GM23248 (cell line): ENCODE measurements at places on chromosomes 3 and 15. TPM values are rescaled to one million over a fixed set of nuclear protein-coding genes. Genes with fewer than 3 reads are reported as not detected.

DNA sequence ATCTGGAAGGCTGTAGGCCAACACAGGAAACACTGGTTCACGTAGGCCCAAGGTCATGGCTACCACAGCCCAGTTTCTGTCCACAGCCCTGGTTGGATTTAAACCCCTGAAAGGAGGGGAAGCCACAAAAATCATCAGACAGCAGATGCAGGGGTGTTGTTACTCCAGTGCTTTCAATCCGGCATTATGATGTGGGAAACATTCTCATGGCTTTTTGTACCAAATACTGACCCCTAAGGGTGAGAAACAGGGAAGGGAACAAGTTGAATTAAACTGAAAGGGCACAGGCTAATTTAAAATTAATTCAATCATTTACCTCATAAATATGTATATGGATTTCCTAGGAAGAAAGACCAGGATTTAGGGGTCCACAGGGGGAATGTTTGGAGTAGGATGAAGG, 375.6 kb downstream of the CTNNB1 start:
- H3K36me3 ChIP-seq: no peaks in the 10 kb centered on the region
- DNase-seq: no peak
- H3K4me3 ChIP-seq: no peak overlapping the region
- no peaks in the 10 kb centered on the region for H3K4me1 ChIP-seq

- peaks cover 21% of the 10 kb centered on the region for H3K4me1 ChIP-seq
- peak; percentile 96 for DNase-seq
- peak overlapping the region; percentile 75 for H3K27ac ChIP-seq
Observed at GRCh38 chr15:25690673-25691543, 172.2 kb downstream of the ATP10A start.

GRCh38 chr3:19347671-19348070, 199.4 kb downstream of the KCNH8 start:
- no peaks in the 10 kb centered on the region for H3K36me3 ChIP-seq
- no peaks in the 10 kb centered on the region for H3K4me1 ChIP-seq
- DNase-seq: no peak
- no peak overlapping the region for H3K4me3 ChIP-seq
- H3K27me3 ChIP-seq: no peaks in the 10 kb centered on the region

The ATP13A5 gene
- total RNA-seq: not detected in 2 replicates

- DNase-seq: peak; percentile 59
- no peaks in the 10 kb centered on the region for H3K36me3 ChIP-seq
- peak overlapping the region; percentile 51 for H3K4me3 ChIP-seq
- H3K4me1 ChIP-seq: no peaks in the 10 kb centered on the region
- H3K27me3 ChIP-seq: 0 out of 2 replicates have a peak, but pooled peaks cover 3% of the 10 kb centered on the region
Observed at GRCh38 chr3:94159062-94159828, 96.4 kb downstream of the NSUN3 start.

GRCh38 chr3:139934613-139935015, 371 bp upstream of the CLSTN2 start:
- H3K4me3 ChIP-seq: peak overlapping the region; percentile 59
- DNase-seq: peak; percentile 4
- no peak overlapping the region for H3K27ac ChIP-seq
- no peaks in the 10 kb centered on the region; the same call in 1 of the 2 replicates for H3K4me1 ChIP-seq
- H3K27me3 ChIP-seq: peaks cover 40% of the 10 kb centered on the region

DNA sequence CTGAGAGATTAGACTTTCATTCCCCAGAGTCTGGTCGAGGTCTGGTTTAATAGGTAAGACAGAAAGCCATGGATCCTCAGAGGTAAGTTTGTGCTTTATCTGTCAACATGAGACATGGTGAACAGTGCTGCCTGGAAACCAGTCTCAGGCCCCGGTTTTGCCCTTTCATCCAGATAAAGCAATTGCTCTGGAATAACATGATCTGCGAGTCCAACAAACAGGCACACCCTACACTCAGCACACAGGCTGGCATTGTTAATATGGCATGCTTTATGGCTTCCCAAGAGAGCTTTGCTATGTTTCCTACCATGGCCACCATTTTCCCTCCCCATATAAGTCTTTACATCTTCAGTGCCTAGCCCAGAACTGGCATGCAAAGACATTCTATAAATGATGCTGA, 30.1 kb upstream of the MNS1 start:
- no peaks in the 10 kb centered on the region for H3K36me3 ChIP-seq
- no peak for DNase-seq
- no peak overlapping the region for H3K4me3 ChIP-seq
- no peaks in the 10 kb centered on the region; the same call in 1 of the 2 replicates for H3K27me3 ChIP-seq

- H3K27me3 ChIP-seq: no peaks in the 10 kb centered on the region
- H3K4me3 ChIP-seq: peak overlapping the region; percentile 100
- peak overlapping the region; percentile 83 for H3K27ac ChIP-seq
- H3K4me1 ChIP-seq: peaks cover 48% of the 10 kb centered on the region
Observed at GRCh38 chr15:43515741-43516140, 1.7 kb upstream of the MAP1A start.

- no peaks in the 10 kb centered on the region for H3K27me3 ChIP-seq
- peaks cover 3% of the 10 kb centered on the region for H3K4me1 ChIP-seq
- no peak for DNase-seq
- H3K27ac ChIP-seq: no peak overlapping the region
- H3K36me3 ChIP-seq: peaks cover 45% of the 10 kb centered on the region; the same call in 1 of the 2 replicates
Observed at GRCh38 chr15:64687688-64688087, 87.7 kb downstream of the RBPMS2 start.

DNA sequence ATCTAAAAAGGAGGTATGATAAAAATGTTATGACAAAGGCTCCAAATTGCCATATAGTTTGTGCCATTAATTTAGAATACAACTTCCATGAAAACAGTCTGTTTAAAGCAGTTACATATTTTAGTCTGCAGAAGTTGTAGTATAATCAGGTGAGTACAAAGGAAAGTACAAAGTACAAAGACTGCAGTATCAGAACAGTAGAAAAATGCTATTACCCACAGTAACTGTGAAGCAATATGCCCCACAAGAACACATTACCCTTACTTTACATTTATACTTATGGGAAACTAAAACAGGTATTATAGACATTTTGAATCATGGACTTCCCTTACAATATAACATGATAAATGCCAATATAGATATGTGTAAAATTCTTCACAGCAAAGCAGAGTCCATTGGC, 398.5 kb downstream of the ERC2 start:
- no peak overlapping the region for H3K4me3 ChIP-seq
- H3K27me3 ChIP-seq: no peaks in the 10 kb centered on the region
- DNase-seq: no peak
- no peak overlapping the region for H3K27ac ChIP-seq

- H3K4me1 ChIP-seq: no peaks in the 10 kb centered on the region
- H3K4me3 ChIP-seq: no peak overlapping the region
- DNase-seq: no peak
- H3K36me3 ChIP-seq: no peaks in the 10 kb centered on the region
Observed at GRCh38 chr15:41985236-41986160, 13.1 kb upstream of the EHD4 start.

DNA sequence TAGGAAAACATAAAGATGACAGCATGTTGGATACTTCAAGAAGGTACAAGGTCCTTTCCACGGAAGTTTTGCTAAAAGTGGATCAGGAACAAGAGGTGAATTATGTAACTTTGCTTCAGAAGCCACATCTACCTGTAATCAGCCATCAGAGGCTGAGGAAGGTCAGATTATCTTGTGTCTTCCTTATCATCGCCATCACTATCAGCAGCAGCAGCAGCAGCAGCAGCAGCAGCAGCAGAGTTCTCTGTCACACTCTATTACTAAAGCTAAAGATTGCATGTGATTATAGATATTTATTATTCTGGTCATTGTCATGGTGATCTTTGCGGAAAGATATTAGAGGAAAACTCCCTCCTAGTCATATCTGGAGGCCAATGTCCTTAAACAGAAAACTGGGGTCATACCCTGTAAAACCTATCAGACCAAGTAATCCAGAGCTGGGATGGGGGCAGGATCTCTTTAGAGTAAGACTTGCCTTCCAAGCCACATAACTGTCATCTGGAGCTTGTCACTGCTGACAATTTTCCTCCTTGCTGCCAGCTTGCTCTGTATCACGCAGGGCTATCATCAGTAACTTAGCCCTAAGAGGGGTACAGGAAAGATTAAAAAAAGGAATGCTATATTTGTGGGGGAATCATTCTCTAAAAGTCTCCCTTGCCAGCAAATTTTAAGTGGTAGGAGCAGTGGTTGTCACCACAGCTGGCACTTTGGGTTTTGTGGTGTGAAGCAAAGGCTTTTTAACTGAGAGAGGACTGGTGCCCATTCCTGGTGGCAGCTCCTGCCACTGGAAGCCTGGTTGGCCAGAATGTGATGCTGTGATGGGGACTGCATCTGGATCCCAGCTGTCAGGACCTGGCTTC, 130.9 kb upstream of the RASGRP1 start:
- H3K4me3 ChIP-seq: no peak overlapping the region
- H3K27ac ChIP-seq: no peak overlapping the region
- no peaks in the 10 kb centered on the region for H3K36me3 ChIP-seq
- no peaks in the 10 kb centered on the region for H3K27me3 ChIP-seq
- DNase-seq: no peak

DNA sequence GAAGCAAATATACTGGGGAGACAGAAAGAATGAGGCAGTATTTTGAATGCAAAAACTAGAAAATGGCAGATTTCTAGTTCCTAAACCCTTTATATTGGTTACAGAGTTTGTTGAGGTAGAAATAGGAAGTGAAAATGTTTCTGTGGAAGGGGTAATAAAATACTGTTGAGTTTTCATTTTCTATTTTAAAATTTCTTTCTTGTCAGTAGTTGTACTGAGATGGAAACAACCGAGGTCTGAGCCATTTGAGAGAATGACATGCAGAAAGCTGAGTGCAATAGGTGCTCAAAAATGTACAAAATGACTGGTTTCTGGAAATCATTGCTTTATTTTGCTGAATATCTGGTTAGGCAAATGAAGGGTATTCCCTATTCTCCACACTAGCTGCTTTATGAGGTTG, 361.4 kb downstream of the CHL1 start:
- no peak overlapping the region for H3K27ac ChIP-seq
- H3K27me3 ChIP-seq: no peaks in the 10 kb centered on the region
- no peak overlapping the region for H3K4me3 ChIP-seq
- no peaks in the 10 kb centered on the region for H3K36me3 ChIP-seq
- no peak for DNase-seq

The PLSCR5 gene
- not detected in 2 replicates for total RNA-seq

GRCh38 chr3:110968076-110968475, 103.5 kb upstream of the NECTIN3 start:
- no peak for DNase-seq
- H3K4me1 ChIP-seq: no peaks in the 10 kb centered on the region
- H3K4me3 ChIP-seq: no peak overlapping the region
- H3K27ac ChIP-seq: no peak overlapping the region

GRCh38 chr3:113804661-113805060, 33.9 kb upstream of the GRAMD1C start:
- peaks cover 36% of the 10 kb centered on the region for H3K36me3 ChIP-seq
- no peaks in the 10 kb centered on the region for H3K27me3 ChIP-seq
- H3K27ac ChIP-seq: no peak overlapping the region
- no peak for DNase-seq

GRCh38 chr3:107411779-107412178, 34.5 kb downstream of the CCDC54 start:
- H3K27ac ChIP-seq: no peak overlapping the region
- DNase-seq: no peak
- H3K27me3 ChIP-seq: no peaks in the 10 kb centered on the region
- H3K36me3 ChIP-seq: no peaks in the 10 kb centered on the region
- peaks cover 25% of the 10 kb centered on the region for H3K4me1 ChIP-seq

The VEPH1 gene
- total RNA-seq: 34.0 and 44.0 TPM in 2 replicates

DNA sequence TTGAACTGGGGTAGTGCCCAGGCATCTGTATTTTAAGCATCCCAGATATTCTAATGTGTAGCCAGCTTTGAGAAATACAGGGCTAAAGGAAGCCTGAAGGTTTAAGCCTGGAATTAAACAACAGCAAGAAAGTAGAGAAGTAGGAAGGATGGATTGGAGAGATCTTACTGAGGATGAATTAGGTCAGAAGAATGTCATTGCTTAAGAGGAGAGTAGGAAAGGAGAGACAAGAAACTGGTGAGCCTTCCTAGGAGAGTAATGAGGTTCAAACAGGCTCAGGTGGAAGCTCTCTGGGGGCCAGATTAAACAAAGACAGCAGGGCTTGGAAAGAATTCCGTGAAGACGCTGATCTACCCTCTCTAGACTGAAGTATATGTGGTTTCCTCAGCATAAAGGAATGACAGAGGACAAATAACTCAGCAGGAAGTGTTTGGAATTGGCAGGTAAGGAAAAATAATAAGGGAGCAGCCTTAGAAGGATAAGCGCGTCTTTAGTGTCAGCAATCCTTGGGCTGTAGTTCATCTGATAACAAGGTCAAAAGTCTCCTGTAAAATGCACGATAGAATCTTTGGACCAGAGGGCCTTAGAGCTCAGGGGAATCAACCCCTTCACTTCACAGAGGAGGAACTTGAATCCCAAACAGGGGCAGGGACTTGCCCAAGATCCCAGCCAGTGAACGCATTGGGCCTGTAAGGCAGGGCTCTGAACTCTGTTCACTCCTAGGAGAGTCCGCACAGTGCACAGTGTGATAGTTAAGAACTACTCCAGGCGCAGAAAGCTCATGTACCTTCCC, 90.9 kb downstream of the TP63 start:
- no peak overlapping the region for H3K4me3 ChIP-seq
- DNase-seq: peak; percentile 38
- H3K27me3 ChIP-seq: no peaks in the 10 kb centered on the region
- peaks cover 11% of the 10 kb centered on the region for H3K4me1 ChIP-seq
- no peaks in the 10 kb centered on the region for H3K36me3 ChIP-seq

DNA sequence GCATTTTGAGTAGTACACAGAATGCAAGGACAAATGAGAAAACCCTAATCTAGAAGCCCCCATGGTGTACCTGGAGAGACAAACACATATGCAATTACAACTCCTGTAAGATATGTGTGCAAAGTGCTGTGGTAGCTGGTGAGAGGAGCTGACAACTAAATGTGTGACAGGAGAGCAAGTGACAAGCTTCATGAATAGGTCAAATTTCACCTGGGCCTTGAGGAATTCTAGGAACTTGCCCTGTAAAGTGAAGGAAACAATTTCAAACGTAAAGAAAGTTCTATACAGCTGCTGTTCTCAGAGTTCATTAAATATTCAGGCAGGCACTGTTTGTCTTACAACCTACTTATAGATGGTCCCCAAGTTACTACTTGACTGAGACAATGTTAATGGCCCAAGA, 437.0 kb downstream of the TUSC7 start:
- no peaks in the 10 kb centered on the region for H3K36me3 ChIP-seq
- H3K27me3 ChIP-seq: no peaks in the 10 kb centered on the region
- no peak overlapping the region for H3K4me3 ChIP-seq
- H3K4me1 ChIP-seq: peaks cover 29% of the 10 kb centered on the region
- no peak for DNase-seq
- H3K27ac ChIP-seq: no peak overlapping the region

DNA sequence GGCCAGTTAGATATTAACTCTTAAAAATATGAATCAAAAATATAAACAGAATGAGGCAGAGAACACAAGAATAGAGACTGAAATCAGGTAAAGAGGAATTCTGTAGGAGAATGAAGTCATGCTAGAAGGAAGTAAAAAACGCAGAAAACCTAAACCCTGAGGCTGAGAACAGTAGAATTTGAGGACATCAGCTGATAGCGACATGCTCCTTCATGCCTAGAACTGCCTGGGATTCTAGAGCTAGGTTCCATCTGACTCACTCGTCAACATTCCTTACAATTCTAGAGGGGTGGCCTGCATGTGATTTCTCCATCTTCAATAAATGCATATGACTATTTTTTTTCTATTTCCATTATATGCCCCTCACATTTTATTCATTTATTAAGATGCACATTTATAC, 343.0 kb downstream of the ROBO1 start:
- H3K4me1 ChIP-seq: no peaks in the 10 kb centered on the region
- DNase-seq: no peak
- H3K27me3 ChIP-seq: no peaks in the 10 kb centered on the region
- no peaks in the 10 kb centered on the region for H3K36me3 ChIP-seq
- H3K4me3 ChIP-seq: no peak overlapping the region

GRCh38 chr15:71788646-71789579, 21.4 kb upstream of the NR2E3 start:
- H3K27ac ChIP-seq: no peak overlapping the region
- H3K27me3 ChIP-seq: no peaks in the 10 kb centered on the region
- no peak overlapping the region for H3K4me3 ChIP-seq
- no peak for DNase-seq
- H3K36me3 ChIP-seq: no peaks in the 10 kb centered on the region

The SPESP1 gene
- 0.51 and 3.4 TPM in 2 replicates for total RNA-seq
